ENCODE measurements at places on chromosomes 5 and 9.

DNA sequence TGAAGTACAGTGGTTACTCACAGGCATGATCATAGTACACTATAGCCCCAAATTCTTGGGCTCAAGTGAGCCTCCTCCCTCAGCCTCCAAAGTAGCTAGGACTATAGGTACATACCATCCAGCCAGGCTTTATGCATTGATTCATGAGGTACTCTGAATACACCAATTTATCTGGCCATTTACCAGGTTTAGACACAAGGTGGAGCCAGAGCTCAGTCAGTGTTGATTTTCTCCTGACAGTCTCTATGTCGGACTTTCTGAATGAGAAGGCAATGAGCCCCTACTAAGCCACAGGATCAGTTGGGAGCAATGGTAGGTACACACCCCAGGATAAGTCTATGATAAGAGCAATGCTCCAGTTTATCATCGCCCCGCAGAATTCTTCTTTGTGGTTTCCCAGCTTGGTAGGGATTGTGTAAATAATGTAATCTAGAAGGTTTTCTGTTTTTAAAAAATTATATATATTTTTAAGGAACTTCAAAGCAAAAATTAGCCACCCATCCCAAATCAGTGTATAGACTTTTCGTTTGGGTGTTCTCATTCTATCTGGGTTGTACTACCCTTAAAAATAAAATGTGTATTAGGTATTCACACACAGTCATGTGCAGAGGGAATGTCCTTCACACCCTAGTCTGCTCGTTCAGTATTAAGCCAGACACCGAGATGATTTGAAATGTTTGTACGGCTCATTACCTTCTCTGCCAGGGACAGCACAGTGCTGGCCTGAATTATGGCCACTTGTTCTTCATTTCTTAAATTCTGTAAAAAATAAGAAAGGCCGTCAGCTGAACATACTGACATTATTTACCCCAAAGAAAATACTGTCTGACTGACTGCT lies 118.4 kb upstream of the DPYSL3 start:
- DNase-seq, result no peak

DNA sequence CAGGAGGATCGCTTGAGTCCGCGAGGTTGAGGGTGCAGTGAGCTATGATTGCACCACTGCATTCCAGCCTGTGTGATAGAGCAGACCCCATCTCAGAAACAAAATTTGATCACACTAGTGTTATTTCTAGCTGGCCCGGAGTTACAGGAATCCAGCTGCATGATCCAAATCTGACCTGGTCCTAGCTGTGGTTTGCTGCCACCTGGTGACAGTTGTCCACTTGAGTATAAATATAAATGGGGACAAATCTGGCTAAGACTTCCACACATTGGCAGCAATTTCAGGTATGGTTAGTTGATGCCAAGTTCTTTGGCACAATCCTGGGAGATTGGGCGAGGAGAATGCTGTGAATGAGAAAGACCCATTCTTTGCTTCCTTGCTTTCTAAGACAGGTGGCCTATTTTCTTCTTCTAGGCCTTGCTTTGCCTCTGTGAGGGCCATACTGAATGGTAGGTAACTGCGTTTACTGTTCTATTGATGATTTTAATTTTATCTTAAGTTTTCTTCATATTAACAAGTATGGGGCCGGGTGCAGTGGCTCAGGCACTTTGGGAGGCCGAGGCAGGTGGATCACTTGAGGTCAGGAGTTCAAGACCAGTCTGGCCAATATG lies 35.4 kb downstream of the UBE2R2 start:
- DNase-seq, result peak; percentile 44

GRCh38 chr5:68898951-68899471 lies 194.8 kb upstream of the SLC30A5 start:
- no peak for DNase-seq

DNA sequence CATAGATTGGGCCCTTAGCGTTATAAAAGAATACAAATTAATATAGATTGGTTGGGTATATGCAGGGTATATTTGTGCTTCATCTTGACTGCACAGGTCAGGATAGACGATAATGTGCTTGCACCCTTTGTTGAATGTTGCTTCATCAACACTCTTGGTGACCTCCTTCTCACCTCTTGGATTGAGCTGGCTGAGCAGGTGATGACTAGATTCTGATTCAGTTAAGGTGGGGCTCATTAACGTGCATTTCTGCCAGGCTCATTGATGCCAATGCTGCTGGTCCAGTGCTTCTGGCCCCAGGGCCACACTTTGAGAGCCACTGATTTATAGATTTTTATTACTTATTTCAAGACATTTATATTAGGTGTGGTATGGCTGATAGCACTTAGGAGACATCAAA lies 27.7 kb downstream of the PCSK5 start:
- no peak for DNase-seq

GRCh38 chr5:119355685-119356611 lies at the start of gene TNFAIP8:
TSS of gene TNFAIP8 (plus strand) at chr5:119356019. CDS start at chr5:119356091, 72 bp downstream.
- peak; percentile 60 for DNase-seq

GRCh38 chr5:57903458-57903857 lies 420.8 kb upstream of the ACTBL2 start:
- DNase-seq, result no peak

GRCh38 chr9:14380061-14380836 lies 66.3 kb upstream of the NFIB start:
- no peak for DNase-seq

DNA sequence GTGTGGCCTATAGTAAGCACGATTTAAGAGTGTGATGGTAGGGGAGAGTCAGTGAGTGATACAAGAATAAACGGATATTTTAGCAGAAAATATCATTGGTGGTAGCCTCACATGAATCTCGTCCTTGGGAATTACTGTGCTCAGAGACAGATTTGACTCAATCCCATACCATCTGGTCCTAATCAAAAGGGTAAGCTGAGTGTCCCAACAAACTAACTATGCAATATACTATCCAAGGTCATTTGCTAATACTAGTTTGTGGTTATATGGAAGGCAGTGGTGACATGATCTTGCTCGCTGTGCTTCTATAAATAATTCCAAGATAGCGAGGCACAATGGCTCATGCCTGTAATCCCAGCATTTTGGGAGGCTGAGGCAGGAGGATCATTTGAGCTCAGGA lies 103.2 kb downstream of the TRPM6 start:
- no peak for DNase-seq

DNA sequence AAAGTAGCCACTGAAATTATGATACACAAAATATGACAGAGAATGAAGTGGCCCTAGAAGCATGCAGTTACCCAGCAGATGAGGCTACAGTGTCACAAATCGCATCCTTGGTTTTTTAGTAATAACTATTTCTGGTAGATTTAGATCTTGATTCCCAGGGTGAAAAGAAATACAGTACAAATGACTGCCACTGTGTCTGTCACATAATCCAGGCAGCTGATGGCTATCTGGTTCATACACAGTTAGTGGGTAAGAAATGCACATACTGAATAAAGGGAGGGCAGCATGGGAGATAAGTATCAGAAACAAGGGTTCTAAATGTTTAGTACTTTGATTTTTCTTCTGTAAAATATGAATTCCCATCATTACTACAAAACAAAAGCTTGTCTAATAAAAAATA lies 41.5 kb downstream of the POC5 start:
- DNase-seq, result no peak

DNA sequence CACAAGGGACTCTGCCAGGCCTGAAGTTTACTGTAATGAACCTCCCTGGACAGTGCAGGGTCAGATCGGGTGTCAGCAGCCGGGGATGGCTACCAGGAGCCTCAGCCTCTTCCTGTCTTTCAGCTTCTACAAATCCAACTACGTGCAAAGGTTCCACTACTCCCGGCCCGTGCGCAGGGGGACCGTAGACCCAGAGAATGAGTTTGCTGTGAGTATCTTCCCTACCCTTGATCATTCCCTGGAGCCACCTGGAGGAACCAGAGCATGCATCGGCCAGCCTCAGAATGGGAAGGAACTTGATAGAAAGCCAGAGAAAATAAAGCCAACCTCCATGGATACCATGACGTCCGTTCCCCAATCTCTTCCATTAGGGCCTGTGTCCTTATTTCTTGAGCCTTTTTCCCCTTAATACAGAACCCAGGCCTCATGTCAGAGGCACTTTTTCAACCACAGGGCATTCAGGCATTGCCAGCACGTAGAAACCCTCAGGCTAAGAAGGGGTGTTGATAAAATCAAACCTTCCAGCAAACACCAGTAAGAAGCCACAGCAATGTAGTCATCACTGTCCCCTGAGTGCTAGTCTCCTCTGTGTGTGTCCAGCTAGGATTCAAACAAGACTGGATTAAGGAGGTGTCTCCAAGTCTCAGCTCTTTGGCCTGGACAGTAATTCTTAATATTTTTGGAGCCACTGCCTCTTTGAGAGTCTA lies 49.0 kb upstream of the FOXI1 start:
- no peak for DNase-seq

DNA sequence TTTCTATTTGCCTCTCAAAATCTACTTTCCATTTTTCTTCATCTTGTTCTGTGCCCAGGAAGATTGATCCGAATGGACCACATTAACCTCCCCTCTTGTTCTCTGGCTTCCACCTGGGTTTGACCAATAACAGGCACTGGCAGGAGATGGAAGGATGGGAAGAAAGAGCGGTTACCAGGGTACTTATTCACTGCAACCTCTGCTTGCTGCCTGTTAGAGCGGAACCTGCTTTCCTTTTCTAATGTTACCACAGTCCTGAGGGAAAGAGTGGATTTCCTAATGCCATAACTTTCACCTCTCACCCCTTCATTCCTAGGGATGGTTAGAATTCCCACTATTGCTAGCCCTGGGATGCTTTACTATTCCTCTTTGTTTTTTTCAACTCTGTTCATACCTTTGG lies 262.1 kb downstream of the RFX3 start:
- DNase-seq, result no peak

GRCh38 chr5:169861934-169862333 lies 118.4 kb downstream of the INSYN2B start:
- DNase-seq, result no peak

DNA sequence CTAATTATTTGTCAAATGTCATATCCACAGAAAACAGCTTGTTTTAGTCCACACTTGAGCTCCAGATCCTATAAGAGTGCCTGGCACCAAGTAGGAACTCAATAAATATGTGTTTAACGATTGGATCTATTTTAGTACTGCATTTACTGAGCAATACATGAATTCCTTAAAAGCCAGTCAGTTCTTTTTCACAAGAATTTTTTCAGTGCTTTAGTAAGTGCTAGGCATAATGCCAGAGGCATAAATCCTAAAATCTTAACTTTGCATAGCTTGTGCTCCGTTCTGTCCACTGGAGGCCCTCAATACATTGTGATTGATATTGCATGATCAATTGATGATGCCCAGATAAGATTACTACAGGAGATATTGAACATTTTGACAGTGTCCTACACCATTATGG lies 67.3 kb upstream of the PCSK5 start:
- no peak for DNase-seq

DNA sequence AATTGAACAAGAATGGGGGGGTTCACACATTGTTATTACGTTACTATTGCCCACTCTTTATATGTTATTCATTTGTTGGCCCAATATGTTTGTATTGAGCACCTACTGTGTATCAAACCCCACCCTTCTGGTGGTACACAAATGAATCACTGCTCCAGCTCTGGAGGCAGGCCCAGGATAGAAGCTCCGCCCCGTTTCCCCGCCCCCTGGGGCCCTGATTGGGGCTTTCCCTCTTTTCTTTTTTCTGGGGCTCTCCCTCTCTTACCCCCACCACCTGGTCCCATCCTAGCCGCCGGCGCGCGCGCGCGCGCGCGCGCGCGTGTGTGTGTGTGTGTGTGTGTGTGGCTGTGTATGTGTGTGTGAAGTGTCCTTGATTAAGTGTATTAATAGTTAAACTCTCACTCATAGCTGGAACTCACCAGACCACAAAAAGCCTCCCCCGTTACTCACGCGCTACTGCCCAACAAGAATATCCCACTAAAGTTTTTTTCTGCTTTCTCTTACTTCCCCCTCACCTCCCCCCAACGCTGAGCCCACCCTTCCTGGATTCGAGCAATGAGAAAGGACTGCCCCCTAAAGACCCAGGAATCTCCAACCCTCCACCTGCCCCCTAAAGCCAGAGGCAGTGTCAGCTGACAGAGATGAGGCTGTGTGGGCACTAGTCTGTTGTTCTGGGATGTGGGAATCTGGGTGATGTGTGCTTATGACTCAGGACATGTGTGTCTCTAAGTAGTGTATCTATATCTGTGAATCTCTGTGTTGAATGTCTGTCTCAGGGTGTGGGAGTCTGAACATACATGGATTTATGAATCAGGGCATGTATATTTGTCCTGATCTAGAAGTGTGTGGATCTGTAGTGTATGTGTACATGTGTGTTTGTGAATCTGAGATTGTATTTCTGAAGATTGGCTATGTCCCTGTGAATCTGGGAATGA lies 4.0 kb downstream of the CXXC5 start:
- peak; percentile 81 for DNase-seq

- DNase-seq, result no peak
These were observed 1.5 kb downstream of the KIF12 start for GRCh38 chr9:114097613-114098020.

- no peak for DNase-seq
These were observed 634.8 kb downstream of the DMRTA1 start for GRCh38 chr9:23081377-23081776.

DNA sequence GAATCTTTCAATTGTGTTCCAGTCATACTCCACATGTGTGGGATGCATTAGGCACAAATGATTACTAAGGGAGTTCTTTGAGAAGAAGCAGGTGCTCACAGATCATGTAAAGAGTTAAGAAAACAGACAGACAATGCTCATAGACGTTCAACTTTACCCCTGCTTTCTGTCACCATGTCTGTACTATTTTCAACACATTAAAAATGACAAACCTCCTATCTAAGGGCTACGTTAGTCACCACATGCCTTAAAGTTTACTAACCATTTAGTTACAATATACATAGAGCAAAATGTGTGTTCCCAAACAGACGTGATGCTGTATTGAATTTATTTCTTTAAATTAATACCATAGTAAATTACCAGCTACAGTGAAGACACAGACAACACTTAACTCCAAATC lies 435.9 kb downstream of the HCN1 start:
- no peak for DNase-seq

DNA sequence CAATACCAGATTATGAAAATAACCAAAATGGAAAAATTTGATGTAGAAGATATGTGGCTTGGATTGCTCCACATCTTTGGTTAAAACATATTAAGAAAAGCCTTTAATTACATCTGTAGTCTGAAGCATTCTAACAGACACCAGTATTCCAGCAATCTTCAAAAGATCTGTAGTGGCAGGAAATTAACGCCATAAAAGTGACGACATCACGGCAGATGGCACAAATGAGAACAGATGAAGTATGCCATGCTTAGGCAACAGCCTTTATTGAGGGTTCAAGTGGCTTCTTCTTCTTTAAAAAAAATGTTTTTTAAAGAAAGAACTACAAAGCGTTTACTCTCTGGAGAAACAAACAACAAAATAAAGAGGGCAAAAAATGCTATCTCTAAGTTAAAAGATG lies 164.2 kb downstream of the MEF2C start:
- no peak for DNase-seq

GRCh38 chr9:13786131-13786530 lies 506.6 kb upstream of the MPDZ start:
- peak; percentile 50 for DNase-seq

- no peak for DNase-seq
These were observed 596.9 kb upstream of the CDH6 start for GRCh38 chr5:30596495-30597064.

All from heart right ventricle (tissue), 16 donors.